ENCODE measurements at places on chromosomes 4 and X.

DNA sequence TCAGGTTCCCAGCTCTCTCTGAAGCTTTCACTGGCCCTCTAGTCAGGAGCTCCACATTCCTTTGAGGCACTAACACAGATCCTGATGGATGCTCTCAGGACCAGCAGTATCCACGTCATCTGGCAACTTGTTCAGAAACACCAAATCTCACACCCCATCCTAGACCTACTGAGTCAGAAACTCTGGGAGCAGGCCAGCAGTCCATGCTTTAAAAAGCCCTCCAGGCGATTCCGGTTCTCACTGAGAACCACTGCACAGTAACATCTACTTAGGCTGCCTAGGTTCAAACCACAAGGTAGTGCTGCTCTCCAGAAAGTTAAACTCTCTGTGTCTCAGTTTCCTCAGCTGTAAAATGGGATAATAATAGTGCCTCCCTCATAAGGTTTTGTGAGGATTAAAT lies 55.3 kb downstream of the CCDC158 start:
- DNase-seq = no peak

GRCh38 chr4:37734989-37735388 lies 48.8 kb upstream of the RELL1 start:
- DNase-seq = no peak

GRCh38 chr4:26086621-26087441 lies 172.8 kb downstream of the SMIM20 start:
- no peak for DNase-seq

DNA sequence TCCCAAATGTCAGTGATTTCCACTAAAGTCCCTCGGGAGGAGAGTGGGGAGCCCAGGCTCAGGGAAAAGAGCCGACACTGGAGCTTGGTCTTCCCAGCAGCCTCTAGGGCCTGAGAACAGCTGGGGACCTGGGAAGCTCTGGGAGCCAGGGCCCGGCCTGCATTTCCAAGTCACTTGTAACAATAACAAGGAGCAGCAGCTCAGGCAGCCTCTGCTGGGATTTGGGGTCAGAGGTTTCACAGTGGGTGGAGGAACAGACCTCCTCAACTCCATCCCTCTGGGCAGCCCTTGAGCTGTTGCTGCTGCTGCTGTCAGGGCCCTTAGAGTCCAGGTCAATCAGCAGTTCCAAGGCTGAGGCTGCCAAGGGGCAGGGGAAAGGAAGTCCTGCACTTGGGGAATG lies 11.1 kb downstream of the STARD8 start:
- DNase-seq = no peak

DNA sequence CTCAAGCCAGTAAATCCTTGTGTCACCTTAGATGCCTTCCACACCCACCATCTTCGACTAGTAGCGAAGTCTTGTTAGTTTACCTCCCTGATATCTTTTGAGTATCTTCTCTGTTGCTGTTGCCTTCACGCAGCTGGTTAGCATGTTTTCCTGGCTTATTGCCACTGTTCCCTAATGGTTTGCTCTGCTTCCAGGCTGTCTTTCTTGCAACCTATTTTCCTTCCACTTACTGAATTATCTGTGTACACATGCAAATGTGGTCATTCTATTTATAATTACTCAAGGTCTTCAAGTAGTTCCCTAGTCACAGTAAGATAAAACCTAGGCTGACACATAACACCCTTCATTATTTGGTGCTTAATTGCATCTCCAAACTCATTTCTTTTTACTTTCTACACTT lies 89.5 kb downstream of the UGT8 start:
- no peak for DNase-seq

- DNase-seq = no peak
Observed at GRCh38 chr4:165222651-165222994, 15.3 kb downstream of the KLHL2 start.

DNA sequence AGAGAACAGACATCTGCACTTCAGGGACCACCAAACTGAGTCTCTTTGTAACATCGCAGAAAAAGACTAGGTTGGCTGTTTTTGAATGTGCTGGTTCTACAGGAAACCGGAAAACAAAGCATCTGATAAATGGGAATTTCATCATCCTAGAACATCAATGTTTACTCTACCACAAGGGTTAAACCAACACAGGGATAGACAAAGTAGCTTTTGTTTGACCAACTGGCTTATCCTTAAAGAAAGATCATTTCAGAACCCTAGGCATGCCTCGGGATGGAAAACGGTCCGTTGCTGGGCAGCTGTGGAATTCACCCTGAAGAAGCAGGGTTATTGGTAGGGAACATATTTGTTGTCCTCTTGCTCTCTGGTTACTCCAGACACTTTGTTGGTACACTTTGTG lies 2355.5 kb upstream of the AGA start:
- DNase-seq = no peak

- DNase-seq = no peak
Observed at GRCh38 chr4:136106753-136107152, 1425.5 kb downstream of the PCDH18 start.

DNA sequence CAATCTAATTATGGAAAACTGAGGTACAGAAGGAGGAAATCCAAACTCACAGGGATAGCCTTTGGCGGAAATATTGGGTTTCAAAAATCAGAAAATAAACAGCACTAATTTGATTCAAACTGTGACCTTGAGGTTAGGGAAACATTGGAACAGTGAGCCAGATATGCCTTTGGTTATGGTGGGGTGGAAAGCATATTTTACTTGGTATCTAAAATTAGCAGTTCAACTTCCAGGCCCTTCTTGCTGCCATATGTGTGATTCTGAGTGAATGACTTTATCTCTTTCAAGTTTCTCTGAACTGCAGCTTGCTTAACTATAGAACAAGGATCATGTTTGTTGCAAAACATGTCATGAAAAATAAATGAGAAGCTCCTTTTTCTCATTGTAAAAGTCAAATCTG lies 240.9 kb upstream of the VEGFC start:
- DNase-seq = no peak

- DNase-seq = no peak
Observed at GRCh38 chr4:70752236-70752635, 30.5 kb downstream of the RUFY3 start.

GRCh38 chrX:68840256-68840655 lies 11.4 kb downstream of the EFNB1 start:
- DNase-seq = no peak

DNA sequence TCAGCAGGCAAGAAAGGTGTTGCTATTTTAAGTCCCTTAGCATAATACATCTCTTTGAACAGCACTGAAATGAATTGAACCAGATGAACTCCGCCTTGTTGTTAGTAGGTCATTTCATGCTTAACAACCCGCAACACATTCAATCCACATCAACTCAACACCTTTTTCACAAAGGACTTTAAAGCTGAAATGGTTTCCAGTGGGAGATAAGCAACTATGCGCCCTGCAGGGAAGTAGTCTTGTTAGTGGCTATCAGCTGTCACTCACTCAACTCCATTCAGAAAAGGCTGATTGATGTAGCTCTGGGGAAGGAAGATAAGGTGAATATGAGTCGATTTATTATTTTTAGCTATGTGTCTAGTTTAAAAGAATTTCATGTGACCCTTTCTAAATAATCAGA lies 46.0 kb downstream of the ATP8A1 start:
- no peak for DNase-seq

GRCh38 chrX:2502668-2503519 lies 2.1 kb upstream of the DHRSX start:
- DNase-seq = no peak

DNA sequence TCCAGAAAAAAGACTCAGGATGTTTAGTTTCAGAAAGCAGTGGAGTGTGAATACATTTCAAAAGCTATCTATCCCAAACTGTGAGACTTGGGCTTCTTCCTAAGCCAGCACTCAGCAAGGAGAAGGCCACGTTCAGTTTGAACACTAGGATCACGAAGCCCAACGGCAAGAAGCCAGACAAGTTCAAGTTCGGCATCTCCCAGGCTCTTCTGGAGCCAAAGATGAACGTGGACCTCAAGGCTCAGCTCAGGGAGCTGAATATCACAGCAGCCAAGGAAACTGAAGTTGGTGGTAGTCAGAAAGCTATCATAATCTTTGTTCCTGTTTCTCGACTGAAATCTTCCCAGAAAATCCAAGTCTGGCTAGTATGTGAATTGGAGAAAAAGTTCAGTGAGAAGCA lies 7.6 kb downstream of the PLAC1 start:
- DNase-seq = no peak

- DNase-seq = no peak
Observed at GRCh38 chrX:8310409-8310808, 139.3 kb upstream of the VCX2 start.

DNA sequence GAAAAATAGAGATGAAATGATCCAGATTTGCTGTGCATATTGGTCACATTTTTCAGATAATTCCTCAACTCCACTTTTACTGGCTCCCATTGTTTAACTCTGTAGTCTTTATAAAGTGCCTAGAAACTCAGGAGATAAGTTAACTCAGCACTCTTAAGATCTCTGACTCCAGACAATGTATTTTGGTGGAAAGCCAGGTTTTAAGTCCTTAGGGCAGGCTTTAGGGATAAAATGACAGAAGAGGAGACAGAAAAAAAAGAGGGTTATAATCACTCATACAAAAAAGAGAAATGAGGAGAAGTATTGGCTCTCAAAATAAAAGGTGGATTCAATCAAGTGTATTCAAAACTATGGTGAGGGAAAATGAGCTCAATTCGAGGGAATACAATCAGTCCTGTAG lies 674.8 kb upstream of the INTU start:
- DNase-seq = no peak

- no peak for DNase-seq
Observed at GRCh38 chr4:74206088-74206825, 48.3 kb downstream of the MTHFD2L start.

- no peak for DNase-seq
Observed at GRCh38 chr4:169102026-169102425, 92.0 kb upstream of the CBR4 start.

GRCh38 chr4:165288639-165289422 lies 38.6 kb upstream of the MSMO1 start:
- no peak for DNase-seq

DNA sequence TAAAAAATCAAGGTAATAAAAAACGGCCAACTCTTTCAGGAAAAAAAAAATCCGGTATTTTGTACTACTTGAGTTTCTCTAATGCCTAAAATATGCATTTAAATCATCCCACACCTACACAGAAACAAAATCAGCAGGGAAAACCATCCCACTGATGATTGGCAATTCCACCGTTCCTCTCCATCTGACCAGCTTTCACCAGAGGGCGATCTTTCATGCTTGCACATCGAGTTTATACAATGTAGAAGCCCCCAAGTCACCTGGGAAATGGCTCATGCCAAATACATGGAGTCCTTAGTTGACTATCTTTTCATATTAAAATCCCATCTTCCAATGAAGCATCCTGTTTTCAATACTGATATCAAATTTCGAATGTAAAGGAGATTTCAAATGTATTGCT lies 69.2 kb downstream of the PTCHD1 start:
- DNase-seq = no peak

DNA sequence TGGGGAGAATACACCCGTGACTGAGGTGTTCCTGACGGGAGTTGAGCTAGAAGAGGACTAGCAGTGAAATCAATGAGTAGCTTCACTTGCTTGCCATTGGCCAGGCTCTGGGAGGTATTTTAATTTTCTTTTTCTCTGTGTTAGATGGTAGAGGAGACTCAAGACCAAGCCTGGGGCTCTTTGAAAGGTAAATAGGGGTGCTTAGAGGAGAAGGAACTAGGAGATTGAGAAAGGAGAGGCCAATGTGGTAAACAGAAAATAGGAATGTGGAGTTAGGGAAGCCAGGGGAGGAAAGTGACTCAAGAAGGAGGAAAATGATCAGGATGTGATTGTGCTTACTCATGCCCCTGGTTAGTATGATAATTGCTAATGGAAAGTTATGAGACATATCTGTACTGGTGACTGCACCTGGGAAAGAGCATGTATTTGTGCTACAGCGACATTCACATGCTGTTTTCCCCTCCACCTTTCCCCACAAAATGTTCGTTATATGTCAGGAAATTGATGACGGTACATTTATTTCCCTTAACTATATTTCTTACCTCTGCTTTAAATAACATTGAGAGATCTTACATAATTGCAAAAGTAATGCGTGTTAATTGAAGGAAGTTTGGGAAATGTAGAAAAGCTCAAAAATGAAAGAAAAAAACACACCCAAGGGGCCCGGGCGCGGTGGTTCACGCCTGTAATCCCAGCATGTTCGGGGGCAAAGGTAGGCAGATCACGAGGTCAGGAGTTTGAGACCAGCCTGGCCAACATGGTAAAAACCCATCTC lies 16.9 kb upstream of the LRBA start:
- DNase-seq = no peak

DNA sequence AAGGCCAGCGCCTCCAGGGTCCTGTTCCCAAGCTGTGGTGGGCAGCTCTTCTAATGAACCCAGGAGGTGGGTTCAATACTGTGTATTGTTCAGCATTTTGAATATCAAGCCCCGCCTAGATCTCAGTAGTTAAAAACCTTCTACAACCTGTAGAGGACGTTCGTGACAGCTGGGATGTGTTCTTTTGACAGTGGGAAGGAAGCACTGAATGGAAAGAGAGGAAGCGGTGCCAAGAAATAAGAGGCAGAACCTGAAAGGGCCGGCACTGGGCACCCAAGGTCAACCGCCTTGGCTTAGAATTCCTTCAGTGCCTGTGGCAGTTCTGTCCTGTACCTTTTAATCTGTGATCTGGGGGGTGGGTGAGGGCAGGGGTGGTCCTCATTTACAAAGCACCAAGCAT lies 73.1 kb downstream of the CC2D2A start:
- no peak for DNase-seq

GRCh38 chrX:9135901-9136510 lies 102.1 kb upstream of the FAM9B start:
- DNase-seq = no peak

GRCh38 chrX:31580227-31580626 lies 508.4 kb upstream of the FTHL17 start:
- no peak for DNase-seq

DNA sequence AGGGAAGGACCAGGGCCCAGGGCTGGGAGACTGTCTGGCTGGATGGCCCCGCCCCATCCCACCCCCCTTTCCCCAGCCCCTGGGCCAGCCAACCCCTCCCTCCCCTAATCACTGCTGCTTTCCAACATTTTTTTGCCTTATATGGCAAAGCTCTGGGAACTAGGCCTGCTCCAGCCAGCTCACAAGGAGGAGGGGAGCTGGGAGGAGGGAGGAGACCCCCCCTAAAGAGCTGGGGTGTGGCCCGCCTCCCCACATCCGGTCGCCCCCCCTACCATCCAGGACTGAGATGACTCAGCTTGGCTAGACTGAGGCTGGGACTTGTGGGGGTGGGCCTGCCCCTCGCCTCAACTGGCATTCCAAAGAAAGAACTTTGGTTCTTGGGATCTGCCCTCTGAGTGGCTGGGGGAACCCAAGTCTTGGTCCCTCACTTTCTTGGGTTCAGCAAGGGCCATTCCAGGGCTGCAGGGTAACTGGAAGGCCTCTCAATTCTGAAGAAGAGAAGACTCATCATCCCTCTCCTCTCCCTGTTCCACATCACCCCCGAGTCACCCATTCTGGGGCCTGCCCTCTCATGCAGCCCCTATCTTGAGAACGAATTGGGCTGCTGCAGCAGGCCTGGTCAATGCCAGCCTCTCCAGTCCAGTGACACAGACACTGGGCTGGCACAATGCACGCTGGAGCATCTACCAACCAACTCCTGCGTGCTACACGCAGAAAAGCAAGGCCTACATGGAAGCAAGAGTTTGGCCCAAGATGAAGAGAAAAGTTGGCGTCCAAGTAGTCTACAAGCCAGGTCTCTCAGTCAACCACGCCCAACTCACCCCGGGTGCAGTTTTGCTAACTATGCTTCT lies 4.8 kb downstream of the FLNA start:
- DNase-seq = no peak

- no peak for DNase-seq
Observed at GRCh38 chr4:57193209-57193810, 83.1 kb upstream of the IGFBP7 start.
